GF-D8 (cell line): ENCODE measurements at places on chromosomes 3 and 15.

- DNase-seq: no peak
Measured at GRCh38 chr15:85306946-85307686, 73.3 kb upstream of the AKAP13 start.

GRCh38 chr15:79970181-79970580 is 815 bp downstream of the BCL2A1 start:
- no peak for DNase-seq

DNA sequence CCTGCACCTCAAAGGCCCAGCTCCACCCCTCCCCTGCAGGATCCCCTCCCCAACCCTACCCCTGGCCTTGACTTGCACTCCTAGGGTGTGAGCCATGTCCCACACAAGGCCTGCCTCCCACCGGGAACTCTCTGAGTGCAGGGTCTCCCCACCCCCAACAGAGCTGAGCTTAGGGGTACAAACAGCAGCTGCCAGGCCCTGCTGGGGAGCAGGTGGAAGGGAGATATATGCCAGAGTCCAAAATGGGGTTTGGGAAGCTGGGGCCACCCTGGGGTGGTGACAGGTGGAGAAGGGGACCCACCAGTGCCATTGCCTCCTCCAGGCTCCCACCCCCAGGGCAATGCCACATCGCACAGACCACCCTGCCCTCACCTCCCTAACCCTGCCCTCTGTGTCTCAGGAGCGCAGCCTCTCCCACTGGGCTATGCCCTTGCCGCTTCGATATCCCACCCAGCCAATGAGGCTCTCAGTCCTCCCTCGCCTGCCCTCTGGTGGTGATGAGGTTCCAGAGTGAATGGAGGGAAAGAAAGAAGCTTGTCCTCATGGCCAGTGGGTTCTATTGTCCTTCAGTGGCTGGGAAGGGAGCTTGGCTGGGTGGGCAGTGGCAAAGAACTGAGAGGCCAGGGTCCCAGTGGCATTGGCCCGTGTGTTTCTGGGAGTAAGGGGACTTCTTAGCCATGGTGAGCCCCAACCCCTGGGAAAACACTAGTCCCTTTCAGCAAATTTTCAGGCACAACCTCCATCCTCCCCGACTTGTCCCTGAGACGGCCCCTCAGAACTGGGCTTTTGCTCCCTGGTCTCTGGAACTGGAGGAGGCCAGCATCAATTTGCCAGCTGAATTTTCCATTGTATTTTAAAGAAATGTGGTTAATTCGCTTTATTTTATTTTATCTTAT is 46.8 kb downstream of the CYP11A1 start:
- DNase-seq: no peak

GRCh38 chr3:123540285-123540684 is 44.6 kb downstream of the HACD2 start:
- DNase-seq: no peak

DNA sequence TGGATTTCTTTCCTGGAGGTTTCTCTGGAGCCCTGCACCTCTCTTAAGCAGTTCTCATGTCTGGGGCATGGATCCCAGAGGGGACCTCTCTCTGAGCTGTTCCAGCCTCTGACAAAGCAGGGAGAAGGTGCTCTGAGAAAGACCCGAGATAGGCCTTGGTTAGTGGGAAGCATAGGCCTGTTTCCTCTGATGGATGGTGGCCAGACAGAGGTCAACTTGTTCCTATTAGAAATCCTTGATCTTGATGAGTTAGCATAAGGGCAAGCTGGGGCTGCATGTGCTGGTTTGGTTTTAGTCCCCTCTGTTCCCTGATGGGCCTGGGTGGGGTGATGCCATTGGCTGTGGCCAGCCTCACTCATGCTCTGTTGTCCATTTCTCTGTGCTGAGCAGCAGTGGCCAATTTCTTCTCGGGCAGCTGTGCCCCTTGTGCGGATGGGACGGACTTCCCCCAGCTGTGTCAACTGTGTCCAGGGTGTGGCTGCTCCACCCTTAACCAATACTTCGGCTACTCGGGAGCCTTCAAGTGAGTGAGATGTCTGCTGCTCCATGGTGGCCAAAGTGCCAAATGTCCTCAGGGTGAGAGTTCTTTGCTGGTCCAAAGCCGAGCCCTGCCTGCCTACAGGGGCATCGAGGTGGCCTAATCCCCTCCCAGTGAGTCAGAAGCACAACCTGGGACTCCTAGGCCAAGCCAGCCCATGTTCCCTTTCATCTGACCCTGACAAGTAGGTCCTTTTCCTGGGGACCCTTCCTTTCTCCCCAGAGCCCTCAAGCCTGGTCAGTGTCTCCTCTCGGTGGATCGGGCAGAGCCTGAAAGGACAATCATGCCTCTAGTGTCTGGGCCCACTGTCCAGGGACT is 9.0 kb downstream of the TF start:
- DNase-seq: no peak

DNA sequence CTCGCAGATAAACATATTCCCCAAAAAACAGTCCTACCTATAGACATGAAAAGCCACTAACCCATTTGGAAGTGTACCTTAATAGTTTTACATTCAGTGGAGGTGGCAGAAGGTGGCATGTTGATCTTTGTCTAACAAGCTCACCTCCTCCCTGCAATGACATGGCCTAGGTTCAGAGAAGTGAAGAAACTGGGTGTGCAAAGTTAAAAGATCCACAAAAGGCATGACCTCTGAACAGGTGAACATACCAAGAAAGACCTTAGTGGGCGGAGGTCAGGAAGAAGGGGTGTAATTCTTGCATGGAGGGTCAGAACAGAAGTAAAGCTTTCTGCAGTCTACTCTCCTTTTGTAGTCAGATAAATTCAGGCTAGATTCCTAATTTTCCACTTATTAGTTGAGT is 822 bp downstream of the MRPL3 start:
- DNase-seq: no peak

DNA sequence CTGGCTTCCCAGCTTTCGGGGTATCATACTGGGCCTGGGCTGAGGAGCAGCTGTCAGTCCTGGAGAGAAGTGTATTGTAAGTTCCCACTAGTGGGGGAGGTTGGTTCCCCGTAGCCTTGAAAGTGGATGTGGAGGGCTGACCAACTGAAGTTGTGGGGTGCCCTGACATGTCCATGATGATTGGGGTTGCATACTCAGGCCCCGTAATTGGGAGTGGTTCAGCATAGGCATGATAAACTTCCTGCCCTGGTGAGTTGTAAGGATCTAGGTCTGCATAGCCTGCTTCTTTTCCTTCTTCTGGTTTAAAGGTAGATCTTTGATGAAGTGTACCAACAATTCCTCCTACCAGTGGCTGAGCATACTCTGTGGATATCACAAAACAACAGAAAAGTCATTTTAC is 36.3 kb downstream of the ST3GAL6 start:
- no peak for DNase-seq

DNA sequence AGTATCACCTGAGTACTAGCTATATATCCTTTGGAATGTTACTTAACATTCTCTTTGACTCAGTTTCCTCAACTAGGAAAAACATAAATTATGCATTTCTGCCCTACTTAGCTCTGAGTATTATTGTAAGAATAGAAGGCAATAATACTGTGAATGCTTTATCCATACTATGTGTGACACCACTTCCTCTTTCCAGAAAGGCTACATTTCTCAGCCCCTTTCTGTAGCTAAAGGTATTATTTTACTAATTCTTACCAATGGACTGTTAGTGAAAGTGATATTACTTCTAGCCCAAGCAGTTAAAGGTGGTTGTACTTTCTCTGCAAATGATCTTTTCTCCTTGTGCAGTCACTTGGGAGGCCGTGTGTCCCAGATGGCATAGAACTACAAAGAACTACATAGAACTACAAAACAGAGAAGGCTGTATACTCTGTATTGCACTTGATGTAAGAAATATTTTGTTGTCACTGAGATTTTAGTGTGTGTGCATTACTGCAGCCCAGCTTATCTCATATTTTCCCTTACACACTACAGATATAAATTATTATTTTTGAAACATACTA is 35.1 kb downstream of the MYH15 start:
- DNase-seq: no peak

- no peak for DNase-seq
Measured at GRCh38 chr15:70514251-70514650, 249.1 kb downstream of the UACA start.

- no peak for DNase-seq
Measured at GRCh38 chr3:191350396-191351090, 20.2 kb upstream of the UTS2B start.

DNA sequence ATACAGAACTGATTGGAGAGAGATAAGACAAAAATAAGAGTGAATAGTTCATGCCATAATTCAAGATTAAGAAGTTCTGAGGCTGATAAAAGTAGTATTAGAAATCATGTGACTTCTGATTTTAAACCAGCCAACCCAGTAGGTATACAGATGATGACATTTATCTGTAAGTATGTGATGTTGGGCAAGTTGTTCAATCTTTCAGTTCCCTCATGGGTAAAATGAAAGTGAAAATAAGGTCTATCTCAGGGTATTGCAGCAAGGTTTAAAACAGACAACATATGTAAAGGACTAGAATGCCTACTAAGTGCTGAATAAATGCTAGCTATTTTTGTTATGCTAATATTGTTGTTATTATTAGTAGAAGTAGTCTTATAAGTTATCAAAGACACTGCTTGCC is 1055.7 kb downstream of the NAALADL2 start:
- no peak for DNase-seq

- DNase-seq: peak; percentile 72
Measured at GRCh38 chr15:89364341-89364740, 29.7 kb upstream of the POLG start.

GRCh38 chr3:100154171-100154570 is 39.9 kb upstream of the FILIP1L start:
- no peak for DNase-seq

GRCh38 chr15:59994888-59995557 is 9.1 kb upstream of the FOXB1 start:
- no peak for DNase-seq

GRCh38 chr3:46380471-46381221 is 9.9 kb downstream of the CCR5 start:
- DNase-seq: no peak

DNA sequence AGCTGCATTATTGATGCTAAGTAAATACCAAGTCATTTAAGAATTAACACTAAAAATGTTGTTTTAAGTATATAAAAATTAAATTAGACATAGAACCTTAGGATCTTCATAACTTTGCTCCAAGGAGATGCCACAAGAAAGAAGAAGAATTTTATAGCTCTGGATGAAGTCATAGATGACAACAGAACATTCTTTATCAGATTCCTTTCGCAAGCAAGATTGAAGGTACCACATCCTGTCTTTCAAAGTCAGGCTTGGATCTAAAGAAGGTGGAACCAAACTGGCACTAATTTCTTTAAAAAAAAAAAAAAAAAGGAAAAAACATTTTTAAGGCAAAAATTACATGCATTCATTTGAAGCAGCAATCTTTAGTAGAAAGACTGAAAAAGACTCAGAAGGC is 62.5 kb downstream of the POLQ start:
- no peak for DNase-seq

GRCh38 chr3:50481992-50482391 is 21.4 kb downstream of the CACNA2D2 start:
- DNase-seq: no peak

DNA sequence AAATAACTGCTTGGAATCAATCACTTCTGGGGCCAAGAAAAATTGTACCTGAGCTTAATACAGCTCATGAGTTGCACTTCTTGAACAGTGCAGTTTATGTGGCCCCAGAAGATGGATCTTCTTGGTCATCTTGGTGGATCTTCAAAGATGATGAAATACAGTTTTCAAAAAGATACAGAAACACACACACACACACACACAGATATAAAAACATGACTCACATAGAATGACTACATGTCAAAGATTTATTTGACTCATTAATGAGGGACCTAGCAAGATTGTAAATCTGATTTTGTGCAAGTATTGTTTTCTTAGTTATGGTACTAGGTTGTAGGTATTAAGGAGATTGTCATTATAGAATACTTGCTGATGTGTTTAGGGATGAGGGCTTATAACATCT is 32.6 kb downstream of the PDCD6IP start:
- no peak for DNase-seq

DNA sequence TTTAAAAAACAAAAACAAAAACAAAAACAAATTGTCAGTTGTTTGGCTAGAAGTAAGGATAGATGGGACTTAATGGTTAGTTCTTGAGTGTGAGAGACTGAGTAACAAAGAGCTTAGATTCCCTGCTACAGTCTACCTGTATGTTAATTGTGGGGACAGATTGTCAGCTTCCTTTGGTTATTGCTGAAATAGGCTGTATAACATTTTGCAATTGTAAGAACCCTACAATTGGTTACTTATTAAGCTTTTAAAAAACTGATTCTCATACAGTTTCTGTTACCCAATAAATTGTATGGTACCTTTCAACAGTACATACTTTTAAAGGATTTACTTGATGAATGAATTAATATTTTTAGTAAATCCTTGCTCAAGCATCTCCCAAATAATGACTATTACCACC is 35.3 kb downstream of the CLASP2 start:
- no peak for DNase-seq

GRCh38 chr15:77497110-77497737 is 76.5 kb downstream of the HMG20A start:
- DNase-seq: no peak

DNA sequence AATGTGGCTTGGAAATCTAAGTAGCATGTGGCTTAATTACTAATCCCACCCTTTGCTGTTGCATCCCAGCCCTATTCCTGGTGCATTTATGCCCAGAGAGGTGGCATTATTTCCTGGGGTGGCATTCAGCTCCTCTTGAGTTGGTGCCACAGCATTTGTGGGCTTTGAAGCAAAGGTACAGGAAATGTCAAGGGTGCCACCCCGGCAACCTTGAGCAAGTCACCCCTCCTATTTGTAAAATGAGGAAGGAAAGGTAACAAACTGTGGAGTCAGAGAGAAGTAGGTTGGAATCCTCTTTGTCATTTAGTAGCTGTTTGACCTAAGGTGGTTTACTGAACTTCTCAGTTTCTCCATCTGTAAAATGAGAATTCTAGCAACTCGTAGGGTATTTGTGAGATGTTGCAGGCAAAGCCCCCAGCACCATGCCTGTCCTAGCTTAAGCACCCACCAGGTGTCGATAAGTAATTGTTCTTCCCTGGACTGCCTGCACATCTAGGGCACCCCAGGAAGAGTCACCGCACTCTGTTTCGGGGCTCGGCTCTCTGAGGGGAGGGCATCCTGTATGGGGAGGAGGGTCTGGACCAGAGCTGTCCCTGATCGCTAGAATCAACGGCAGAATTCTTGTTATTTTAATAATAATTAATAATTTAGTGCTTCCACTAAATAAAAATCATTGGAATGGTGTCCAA is 17.1 kb downstream of the ISG20 start:
- DNase-seq: no peak

GRCh38 chr3:14844386-14845170 is 25.8 kb downstream of the FGD5 start:
- no peak for DNase-seq

- no peak for DNase-seq
Measured at GRCh38 chr15:85000189-85000864, 18.7 kb downstream of the PDE8A start.

GRCh38 chr3:188527389-188527788 is 373.4 kb downstream of the LPP start:
- DNase-seq: no peak

- DNase-seq: no peak
Measured at GRCh38 chr3:29555590-29555989, 274.7 kb downstream of the RBMS3 start.

DNA sequence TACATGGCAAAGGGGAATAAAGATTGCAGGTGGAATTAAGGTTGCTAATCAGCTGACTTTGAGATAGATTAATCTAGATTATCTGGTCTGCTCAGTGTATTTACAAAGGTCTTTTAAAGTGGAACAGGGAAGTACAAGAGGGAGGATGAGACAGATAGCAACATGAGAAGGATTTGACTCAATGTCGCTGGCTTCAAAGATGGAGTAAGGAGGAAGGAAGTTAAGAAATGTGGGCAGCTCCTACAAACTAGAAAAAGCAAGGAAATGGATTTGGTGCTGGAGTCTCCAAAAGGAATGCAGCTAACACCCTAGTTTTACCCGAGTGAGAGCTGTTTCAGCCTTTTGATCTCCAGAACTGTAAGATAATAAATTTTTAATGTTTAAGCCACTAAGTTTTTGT is 180.7 kb upstream of the TTC14 start:
- no peak for DNase-seq
